Activated CD4-positive, alpha-beta T cell treated with anti-CD3 and anti-CD28 coated beads, Interleukin-2, amount 10 ng/mL, durations not matched to agents 7 days and 5 days (primary cell): ENCODE measurements at places on chromosomes 16 and 17. TPM values are rescaled to one million over a fixed set of nuclear protein-coding genes. Genes with fewer than 3 reads are reported as not detected.

DNA sequence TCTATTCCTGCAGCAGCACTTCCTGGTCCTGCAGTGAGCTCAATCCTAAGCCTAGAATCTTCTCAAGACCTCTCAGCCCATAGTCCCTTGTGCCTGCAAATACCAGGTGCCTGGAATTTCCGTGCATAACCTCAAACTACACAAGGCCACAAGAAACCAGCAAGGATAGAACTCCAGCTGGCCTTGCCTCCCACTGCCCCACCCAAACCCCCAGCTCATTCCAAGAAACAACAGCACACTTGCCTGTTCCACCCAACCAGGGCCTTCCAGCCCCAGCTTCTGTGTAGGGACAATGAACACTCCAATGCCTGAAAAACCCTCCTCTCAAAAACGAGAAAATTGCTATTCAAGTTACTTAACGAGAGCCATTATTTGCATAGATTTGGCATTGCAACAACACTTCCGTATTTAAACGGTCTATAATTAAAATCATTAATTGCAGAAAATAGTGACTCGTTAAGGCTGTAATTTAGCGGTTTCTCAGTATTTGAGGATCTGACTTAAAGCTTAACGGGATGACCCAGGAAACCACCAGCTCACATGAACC is 147.0 kb downstream of the C16orf78 start:
- no peak for DNase-seq
- no peaks in the 10 kb centered on the region for H3K27me3 ChIP-seq
- no peak overlapping the region for H3K4me3 ChIP-seq
- H3K36me3 ChIP-seq = no peaks in the 10 kb centered on the region
- H3K27ac ChIP-seq = no peak overlapping the region

Gene GNG13
- total RNA-seq = not detected

- peaks cover 30% of the 10 kb centered on the region for H3K4me1 ChIP-seq
- DNase-seq = no peak
- H3K27me3 ChIP-seq = no peaks in the 10 kb centered on the region
- H3K27ac ChIP-seq = no peak overlapping the region
Observed at GRCh38 chr16:79417601-79418008, 182.9 kb downstream of the MAF start.

Gene TTYH2
- 10.2 TPM for total RNA-seq

Gene GPRC5B
- 0.25 TPM for total RNA-seq

DNA sequence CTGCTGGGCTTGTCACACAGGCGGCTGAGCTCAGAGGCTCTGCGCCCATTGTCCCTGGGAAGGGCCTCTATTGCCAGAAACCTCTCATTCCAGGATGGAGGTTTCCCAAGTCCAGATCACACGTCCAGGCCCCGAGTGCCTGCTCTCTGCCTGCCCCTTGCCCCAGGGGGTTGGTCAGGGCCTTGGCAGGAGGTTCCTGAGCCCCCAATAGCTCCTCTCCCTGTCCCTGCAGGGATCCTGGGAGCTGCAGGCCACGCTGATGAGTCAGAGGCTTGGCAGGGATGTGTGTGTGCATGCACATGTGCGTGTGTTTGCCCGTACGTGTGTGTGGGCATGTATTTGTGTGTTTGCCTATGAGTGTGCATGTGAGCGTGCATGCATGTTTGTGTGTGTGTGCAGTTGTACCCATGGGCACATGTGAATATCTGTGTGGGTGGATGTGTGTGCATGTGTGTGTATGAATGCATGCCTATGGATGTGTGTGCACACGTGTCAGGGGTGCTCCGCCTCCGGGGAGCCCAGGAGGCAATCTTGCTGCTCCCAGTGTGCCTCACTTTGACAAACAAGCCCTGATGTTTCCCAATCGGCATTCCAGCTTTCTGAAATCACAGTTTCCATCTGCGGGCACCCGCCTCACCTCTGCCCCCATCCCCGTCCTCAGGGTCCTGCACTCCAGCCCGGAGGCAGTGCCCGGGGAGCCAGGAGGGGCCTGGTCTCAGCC is 98.4 kb upstream of the GSE1 start:
- no peaks in the 10 kb centered on the region for H3K27me3 ChIP-seq
- H3K4me1 ChIP-seq = no peaks in the 10 kb centered on the region
- no peaks in the 10 kb centered on the region for H3K36me3 ChIP-seq
- no peak overlapping the region for H3K4me3 ChIP-seq

Gene LGALS9B
- 0.84 TPM for total RNA-seq

DNA sequence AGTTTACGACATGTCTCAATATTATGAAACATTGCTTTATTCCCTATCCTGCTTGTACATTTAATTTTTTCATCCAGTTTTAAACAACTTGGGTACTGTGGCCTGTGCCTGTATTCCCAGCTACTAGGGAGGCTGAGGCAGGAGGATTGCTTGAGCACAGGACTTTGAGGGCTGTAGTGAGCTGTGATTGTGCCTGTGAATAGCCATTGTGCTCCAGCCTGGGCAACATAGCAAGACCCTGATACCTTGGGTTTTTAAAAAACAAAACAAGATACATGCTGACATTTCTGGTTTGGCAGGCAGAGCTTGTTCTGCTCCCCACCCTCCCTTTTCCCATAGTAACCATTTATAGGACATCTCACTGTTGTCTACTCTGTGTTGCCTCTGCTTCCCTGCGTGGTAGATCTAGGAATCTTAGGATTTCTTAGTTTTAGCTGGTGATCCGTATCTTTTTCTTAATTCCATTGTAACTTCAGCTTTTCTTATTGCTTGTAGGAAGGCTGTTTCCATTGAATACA is 35.6 kb downstream of the TENT4B start:
- DNase-seq = no peak
- H3K36me3 ChIP-seq = peaks cover 7% of the 10 kb centered on the region
- no peaks in the 10 kb centered on the region for H3K27me3 ChIP-seq
- no peak overlapping the region for H3K27ac ChIP-seq

DNA sequence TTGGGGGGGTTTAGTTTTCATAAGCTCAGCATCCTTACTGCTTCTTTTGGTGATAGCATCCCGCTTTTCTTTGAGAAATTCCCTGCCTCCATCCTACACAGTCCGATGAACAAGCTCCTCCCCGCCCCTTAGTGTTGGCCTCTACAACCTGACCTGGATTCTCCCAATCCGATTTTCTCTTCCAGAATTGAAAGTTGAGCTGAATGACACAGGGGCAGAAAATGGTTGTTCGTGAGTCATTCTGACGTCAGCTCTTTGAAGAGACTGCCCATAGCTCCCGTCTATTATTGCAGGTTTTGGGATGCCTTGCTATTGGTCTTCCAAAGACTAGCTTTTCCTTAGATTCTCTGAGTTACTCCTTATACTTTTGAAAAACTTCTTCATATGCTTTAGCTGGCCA is 279.7 kb downstream of the SLC39A11 start:
- no peak overlapping the region for H3K27ac ChIP-seq
- H3K27me3 ChIP-seq = no peaks in the 10 kb centered on the region
- no peak overlapping the region for H3K4me3 ChIP-seq

DNA sequence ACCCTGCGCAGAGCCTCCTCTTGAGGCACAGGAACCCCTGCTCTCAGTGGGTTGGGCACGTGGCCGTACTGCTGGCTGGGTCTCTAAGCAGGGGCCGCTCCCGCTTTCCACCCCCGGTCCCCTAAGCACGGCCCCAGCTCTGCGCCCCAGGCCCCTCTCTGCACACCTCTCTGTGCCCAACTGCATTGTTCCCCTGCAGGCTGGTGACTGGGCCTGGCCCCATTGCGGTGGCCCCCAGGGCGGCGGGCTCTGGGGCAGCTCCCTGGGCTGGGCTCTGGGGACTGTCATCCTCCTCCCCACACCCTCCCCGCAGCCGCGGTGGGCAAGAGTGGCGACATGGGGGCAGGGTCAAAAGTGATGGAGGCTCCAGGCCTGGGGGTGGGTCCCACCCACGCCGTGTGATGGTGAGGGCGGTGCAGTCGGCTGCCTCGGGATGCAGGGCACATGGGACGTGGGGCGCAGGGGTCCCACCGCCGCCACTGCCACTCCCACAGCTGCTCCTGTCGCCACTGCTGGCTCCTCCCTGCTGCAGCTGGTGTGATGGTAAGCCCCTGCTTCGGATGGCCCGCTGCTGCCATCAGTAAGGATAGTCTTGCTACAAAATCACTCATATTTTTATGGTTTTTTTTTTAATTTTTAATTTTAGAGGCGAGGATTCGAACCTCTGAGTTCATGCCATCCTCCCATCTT is 15.2 kb upstream of the ITGB3 start:
- peaks cover 6% of the 10 kb centered on the region for H3K27me3 ChIP-seq
- DNase-seq = no peak
- no peak overlapping the region for H3K27ac ChIP-seq
- H3K36me3 ChIP-seq = no peaks in the 10 kb centered on the region

Gene ZP2
- not detected for total RNA-seq

- H3K27me3 ChIP-seq = peaks cover 8% of the 10 kb centered on the region
- H3K36me3 ChIP-seq = peaks cover 45% of the 10 kb centered on the region
- DNase-seq = no peak
- no peaks in the 10 kb centered on the region for H3K4me1 ChIP-seq
- no peak overlapping the region for H3K27ac ChIP-seq
Observed at GRCh38 chr16:75296606-75297005, 45.2 kb upstream of the BCAR1 start.

DNA sequence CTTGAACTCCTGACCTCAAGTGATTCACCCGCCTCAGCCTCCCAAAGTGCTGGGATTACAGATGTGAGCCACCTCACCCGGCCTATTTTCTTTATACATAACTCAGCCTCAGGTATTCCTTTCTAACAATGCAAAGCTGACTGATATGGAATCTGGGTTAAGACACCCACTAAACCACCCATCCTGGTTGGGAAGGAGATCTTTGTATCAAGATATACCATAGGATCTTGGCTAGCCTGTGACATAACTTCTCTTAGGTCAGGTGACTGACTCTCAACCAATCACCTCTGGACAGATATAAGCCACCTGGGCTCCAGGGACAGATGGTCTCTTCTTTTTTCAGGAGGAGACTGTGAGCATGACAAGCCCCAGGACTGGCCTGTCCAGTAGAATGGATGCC is 51.2 kb upstream of the NKD1 start:
- no peak overlapping the region for H3K27ac ChIP-seq
- no peaks in the 10 kb centered on the region for H3K27me3 ChIP-seq
- no peak overlapping the region for H3K4me3 ChIP-seq
- no peak for DNase-seq
- no peaks in the 10 kb centered on the region for H3K36me3 ChIP-seq

DNA sequence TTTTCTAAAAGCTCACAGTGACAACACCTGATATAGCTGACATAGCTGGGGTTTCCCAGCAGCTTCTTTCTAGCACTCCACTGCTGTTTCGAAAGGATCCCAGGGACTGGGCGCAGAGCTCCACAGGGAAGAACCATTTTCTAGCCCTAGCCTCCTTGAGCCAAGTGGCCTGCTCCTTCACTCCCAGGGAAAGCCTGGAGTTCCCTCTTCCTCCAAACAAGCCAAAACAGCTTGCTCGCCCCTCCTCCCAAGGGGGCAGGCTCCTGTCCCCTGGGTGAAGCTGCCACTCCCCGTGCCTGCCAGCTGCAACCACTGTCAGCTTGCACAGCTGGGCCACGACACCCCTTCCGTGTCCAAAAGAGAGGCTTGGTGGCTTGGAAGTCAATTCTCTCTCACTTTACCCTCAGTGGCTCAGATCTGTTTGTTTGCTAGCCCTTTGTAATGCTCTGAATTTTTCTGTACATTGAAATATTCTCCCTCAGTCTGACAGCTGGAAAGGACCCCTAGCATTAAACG is 59.8 kb downstream of the CYTH1 start:
- no peaks in the 10 kb centered on the region for H3K27me3 ChIP-seq
- peaks cover 39% of the 10 kb centered on the region for H3K36me3 ChIP-seq

Gene AHSP
- not detected for total RNA-seq

GRCh38 chr16:87435372-87436224 is 43.5 kb downstream of the MAP1LC3B start:
- no peak for DNase-seq
- peaks cover 15% of the 10 kb centered on the region for H3K4me1 ChIP-seq
- peaks cover 4% of the 10 kb centered on the region for H3K27me3 ChIP-seq
- H3K36me3 ChIP-seq = no peaks in the 10 kb centered on the region
- H3K4me3 ChIP-seq = no peak overlapping the region

DNA sequence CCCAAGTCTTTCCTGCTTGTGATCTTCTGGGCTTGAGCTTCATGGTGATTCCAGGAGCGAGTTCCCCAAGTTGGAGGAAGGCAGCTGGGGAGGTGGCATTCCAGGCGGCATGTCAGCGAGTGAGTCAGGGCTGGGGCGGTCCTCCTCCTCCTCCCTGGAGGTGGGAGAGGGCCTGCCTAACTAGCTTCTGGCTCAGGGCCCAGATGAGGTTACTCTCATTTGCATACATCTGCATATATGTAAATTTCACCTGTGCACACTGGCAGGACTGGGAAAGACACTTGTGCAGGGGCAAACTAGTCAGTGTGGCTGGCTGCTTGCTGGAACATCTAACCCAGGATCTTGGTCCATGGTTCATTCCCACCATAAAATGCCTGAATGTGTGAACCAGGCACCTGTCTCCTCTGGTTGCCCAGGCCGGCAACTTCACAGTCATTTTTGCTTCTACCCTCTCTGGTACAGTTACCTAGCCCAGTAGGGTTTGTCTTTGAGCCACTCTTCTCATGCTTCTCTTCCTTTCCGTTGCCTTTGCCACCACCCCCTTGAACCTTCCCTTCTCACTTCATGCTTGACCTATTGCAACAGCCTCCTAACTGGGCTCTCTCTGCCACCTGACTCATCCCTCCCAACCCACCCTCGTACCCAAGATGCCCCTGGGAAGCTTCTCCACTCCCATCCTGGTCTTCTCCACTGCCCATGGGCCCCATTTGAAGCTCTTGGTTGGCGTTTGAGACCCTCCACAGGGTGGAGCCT is 9.6 kb upstream of the DLX4 start:
- H3K4me1 ChIP-seq = peaks cover 8% of the 10 kb centered on the region
- H3K27me3 ChIP-seq = peaks cover 39% of the 10 kb centered on the region
- H3K36me3 ChIP-seq = peaks cover 4% of the 10 kb centered on the region
- DNase-seq = no peak

Gene CLDN6
- total RNA-seq = not detected

- H3K36me3 ChIP-seq = peaks cover 21% of the 10 kb centered on the region
- DNase-seq = no peak
- H3K4me3 ChIP-seq = no peak overlapping the region
- peaks cover 40% of the 10 kb centered on the region for H3K4me1 ChIP-seq
- no peak overlapping the region for H3K27ac ChIP-seq
- H3K27me3 ChIP-seq = no peaks in the 10 kb centered on the region
Observed at GRCh38 chr17:39191750-39192510, 5.5 kb downstream of the CACNB1 start.

GRCh38 chr17:1764284-1764683 is 2.4 kb downstream of the SERPINF1 start:
- peak overlapping the region; percentile 97 for H3K27ac ChIP-seq
- H3K27me3 ChIP-seq = no peaks in the 10 kb centered on the region
- H3K36me3 ChIP-seq = peaks cover 4% of the 10 kb centered on the region
- peak overlapping the region; percentile 45 for H3K4me3 ChIP-seq
- peak; percentile 90 for DNase-seq

- H3K27me3 ChIP-seq = no peaks in the 10 kb centered on the region
- no peak for DNase-seq
- no peak overlapping the region for H3K27ac ChIP-seq
- H3K4me1 ChIP-seq = no peaks in the 10 kb centered on the region
- H3K4me3 ChIP-seq = no peak overlapping the region
Observed at GRCh38 chr17:73356561-73357170, 44.9 kb upstream of the CDC42EP4 start.

- H3K4me3 ChIP-seq = no peak overlapping the region
- no peak for DNase-seq
- H3K27me3 ChIP-seq = no peaks in the 10 kb centered on the region
- H3K36me3 ChIP-seq = peaks cover 9% of the 10 kb centered on the region
- peaks cover 27% of the 10 kb centered on the region for H3K4me1 ChIP-seq
Observed at GRCh38 chr17:27552276-27552732, 78.7 kb upstream of the LGALS9 start.

Gene TSPOAP1
- 57.5 TPM for total RNA-seq

- no peaks in the 10 kb centered on the region for H3K27me3 ChIP-seq
- no peaks in the 10 kb centered on the region for H3K4me1 ChIP-seq
- H3K36me3 ChIP-seq = peaks cover 37% of the 10 kb centered on the region
Observed at GRCh38 chr17:1055751-1056645, 59.1 kb downstream of the TIMM22 start.
